ENCODE measurements at places on chromosomes 11 and 22.

DNA sequence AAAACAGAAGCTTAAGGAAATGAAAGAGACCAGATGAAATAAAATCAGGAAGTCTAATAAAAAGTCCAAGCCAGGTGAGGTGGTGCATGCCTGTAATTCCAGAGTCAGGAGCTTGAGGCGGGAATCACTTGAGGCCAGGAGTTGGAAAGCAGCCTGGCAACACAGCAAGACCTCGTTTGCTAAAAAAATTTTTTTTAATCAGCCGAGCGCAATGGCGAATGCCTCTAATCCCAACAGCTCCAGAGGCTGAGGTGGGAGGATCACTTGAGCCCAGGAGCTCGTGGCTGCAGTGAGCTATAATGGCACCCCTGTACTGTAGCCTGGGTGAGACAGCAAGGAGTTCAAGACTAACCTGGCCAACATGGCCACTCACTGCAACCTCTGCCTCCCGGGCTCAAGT is 8.0 kb downstream of the RAB6A start:
- DNase-seq = no peak
- H3K27me3 ChIP-seq = no peaks in the 10 kb centered on the region
- no peak overlapping the region for H3K27ac ChIP-seq
- peaks cover 70% of the 10 kb centered on the region for H3K4me1 ChIP-seq
- H3K36me3 ChIP-seq = no peaks in the 10 kb centered on the region
- H3K4me3 ChIP-seq = no peak overlapping the region

- H3K27ac ChIP-seq = no peak overlapping the region
- H3K36me3 ChIP-seq = no peaks in the 10 kb centered on the region
- H3K4me3 ChIP-seq = no peak overlapping the region
- no peak for DNase-seq
Observed at GRCh38 chr11:28860893-28861292, 752.7 kb downstream of the METTL15 start.

DNA sequence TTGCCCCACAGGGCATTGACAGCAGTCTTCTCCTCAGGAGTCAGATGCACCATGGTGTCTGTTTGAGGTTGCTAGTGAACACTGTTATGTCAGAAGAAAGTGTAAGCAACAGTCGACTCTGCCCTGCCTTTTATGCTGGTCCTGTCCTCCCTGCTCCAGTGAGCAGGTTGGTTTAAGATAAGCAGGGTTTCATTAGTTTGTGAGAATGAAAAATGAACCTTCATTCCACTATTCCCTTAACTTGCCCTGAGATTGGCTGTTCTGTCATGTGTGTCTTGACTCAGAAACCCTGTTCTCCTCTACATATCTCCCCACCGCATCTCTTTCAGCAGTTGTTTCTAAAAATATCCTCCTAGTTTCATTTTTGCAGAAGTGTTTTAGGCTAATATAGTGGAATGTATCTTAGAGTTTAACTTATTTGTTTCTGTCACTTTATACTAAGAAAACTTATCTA is at the start of gene HBD:
HBD (minus strand) TSS at position 103 of the 454 bp plus-strand sequence; CDS start at position 53, 50 bp downstream.
- no peak within 1 kb of the TSS for H3K27ac ChIP-seq
- H3K27me3 ChIP-seq = no peaks in the 10 kb centered on the region
- H3K36me3 ChIP-seq = no peaks in the 10 kb centered on the region
- no peaks in the 10 kb centered on the region for H3K4me1 ChIP-seq
- H3K4me3 ChIP-seq = no peak within 1 kb of the TSS

GRCh38 chr11:21838427-21838826 is 354.5 kb upstream of the ANO5 start:
- no peak overlapping the region for H3K4me3 ChIP-seq
- H3K27ac ChIP-seq = no peak overlapping the region
- no peaks in the 10 kb centered on the region for H3K36me3 ChIP-seq

DNA sequence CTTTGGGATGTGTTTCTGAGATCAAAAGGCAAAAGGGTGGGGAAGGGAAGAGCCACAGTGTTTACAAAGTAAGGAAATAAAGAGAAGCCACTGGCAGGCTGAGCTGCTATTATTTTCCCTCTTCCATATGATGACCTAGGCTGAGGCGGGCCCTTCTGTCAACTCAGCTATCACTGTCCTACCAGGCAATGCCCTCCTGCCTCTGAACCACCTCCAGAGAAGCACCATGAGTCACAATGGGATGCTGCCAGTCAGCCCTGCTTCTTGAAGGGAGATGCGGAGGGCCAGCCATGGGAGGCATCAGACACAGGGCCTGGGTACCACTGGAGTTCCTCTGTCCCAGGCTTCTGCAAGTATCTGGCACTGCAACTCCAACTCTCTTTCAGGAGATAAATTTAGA is 107.9 kb upstream of the BID start:
- no peak overlapping the region for H3K4me3 ChIP-seq
- no peaks in the 10 kb centered on the region for H3K4me1 ChIP-seq
- no peak overlapping the region for H3K27ac ChIP-seq
- DNase-seq = no peak

- H3K4me3 ChIP-seq = no peak overlapping the region
- H3K4me1 ChIP-seq = no peaks in the 10 kb centered on the region
- no peak for DNase-seq
- H3K27ac ChIP-seq = peak overlapping the region; percentile 65
- H3K27me3 ChIP-seq = no peaks in the 10 kb centered on the region
Observed at GRCh38 chr22:42880815-42881214, 23.7 kb upstream of the ARFGAP3 start.

GRCh38 chr11:70736461-70736860 is 338.1 kb downstream of the CTTN start:
- no peaks in the 10 kb centered on the region for H3K36me3 ChIP-seq
- no peak overlapping the region for H3K27ac ChIP-seq
- DNase-seq = no peak
- no peaks in the 10 kb centered on the region for H3K27me3 ChIP-seq
- H3K4me1 ChIP-seq = no peaks in the 10 kb centered on the region
- H3K4me3 ChIP-seq = no peak overlapping the region

- no peak overlapping the region for H3K27ac ChIP-seq
- DNase-seq = no peak
- no peaks in the 10 kb centered on the region for H3K36me3 ChIP-seq
- no peak overlapping the region for H3K4me3 ChIP-seq
- H3K27me3 ChIP-seq = no peaks in the 10 kb centered on the region
Observed at GRCh38 chr11:70109903-70110302, 31.8 kb downstream of the ANO1 start.

GRCh38 chr11:131422029-131422428 is 51.6 kb downstream of the NTM start:
- no peaks in the 10 kb centered on the region for H3K27me3 ChIP-seq
- no peak for DNase-seq
- H3K4me3 ChIP-seq = no peak overlapping the region
- no peak overlapping the region for H3K27ac ChIP-seq
- H3K36me3 ChIP-seq = no peaks in the 10 kb centered on the region

DNA sequence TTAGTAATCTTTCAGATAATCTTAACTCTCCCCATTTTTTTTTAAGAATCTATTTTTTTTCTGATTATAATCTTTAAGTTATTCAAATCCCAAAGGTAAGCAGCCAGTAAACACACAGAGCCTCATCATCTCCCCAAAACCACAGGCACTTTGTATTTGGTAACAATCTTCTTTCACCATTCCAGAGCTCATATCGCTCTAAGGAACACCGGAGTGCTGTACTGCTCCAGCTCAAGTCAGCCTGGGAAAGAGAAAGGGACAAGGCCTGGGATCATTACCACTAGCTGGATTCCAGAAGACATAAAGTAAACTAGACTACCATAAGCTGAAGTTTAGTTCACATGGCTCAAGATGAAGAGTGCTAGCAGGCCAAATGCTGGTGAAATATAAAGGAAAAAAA is 73.0 kb upstream of the APOA1 start:
- no peak overlapping the region for H3K27ac ChIP-seq
- no peaks in the 10 kb centered on the region for H3K27me3 ChIP-seq
- H3K4me3 ChIP-seq = no peak overlapping the region
- no peak for DNase-seq
- no peaks in the 10 kb centered on the region for H3K36me3 ChIP-seq
- peaks cover 49% of the 10 kb centered on the region for H3K4me1 ChIP-seq

- peak; percentile 72 for DNase-seq
- no peak overlapping the region for H3K27ac ChIP-seq
- no peaks in the 10 kb centered on the region for H3K27me3 ChIP-seq
- H3K4me1 ChIP-seq = no peaks in the 10 kb centered on the region
Observed at GRCh38 chr11:56783448-56784041, 35.0 kb upstream of the OR9G4 start.

- peaks cover 9% of the 10 kb centered on the region for H3K27me3 ChIP-seq
- H3K36me3 ChIP-seq = no peaks in the 10 kb centered on the region
- no peak overlapping the region for H3K4me3 ChIP-seq
- no peak for DNase-seq
- H3K27ac ChIP-seq = no peak overlapping the region
Observed at GRCh38 chr22:44336962-44337677, 24.4 kb upstream of the SHISAL1 start.

- H3K36me3 ChIP-seq = no peaks in the 10 kb centered on the region
- H3K4me3 ChIP-seq = no peak overlapping the region
- no peak for DNase-seq
Observed at GRCh38 chr22:26650722-26651421, 6.5 kb upstream of the MIAT start.

GRCh38 chr11:73375830-73376159 is 404 bp upstream of the RELT start:
- no peak for DNase-seq
- H3K4me3 ChIP-seq = peak overlapping the region; percentile 67
- no peaks in the 10 kb centered on the region for H3K36me3 ChIP-seq
- H3K27me3 ChIP-seq = no peaks in the 10 kb centered on the region
- H3K4me1 ChIP-seq = peaks cover 27% of the 10 kb centered on the region

GRCh38 chr11:64963072-64963631 is 8.8 kb downstream of the MAJIN start:
- H3K4me3 ChIP-seq = no peak overlapping the region
- H3K4me1 ChIP-seq = no peaks in the 10 kb centered on the region
- H3K27ac ChIP-seq = no peak overlapping the region
- no peaks in the 10 kb centered on the region for H3K36me3 ChIP-seq
- DNase-seq = no peak
- no peaks in the 10 kb centered on the region for H3K27me3 ChIP-seq

Data from stomach (tissue), 19 donors.